T-helper 2 cell treated with Interferon-gamma antibody and Interleukin-4, amounts not matched to agents 5 μg/mL and 100 μg/mL, for 36 hours (primary cell): ENCODE measurements at places on chromosomes 1 and 21.
A peak's percentile ranks its signal among the peaks of the same experiment; 100 is the strongest.

DNA sequence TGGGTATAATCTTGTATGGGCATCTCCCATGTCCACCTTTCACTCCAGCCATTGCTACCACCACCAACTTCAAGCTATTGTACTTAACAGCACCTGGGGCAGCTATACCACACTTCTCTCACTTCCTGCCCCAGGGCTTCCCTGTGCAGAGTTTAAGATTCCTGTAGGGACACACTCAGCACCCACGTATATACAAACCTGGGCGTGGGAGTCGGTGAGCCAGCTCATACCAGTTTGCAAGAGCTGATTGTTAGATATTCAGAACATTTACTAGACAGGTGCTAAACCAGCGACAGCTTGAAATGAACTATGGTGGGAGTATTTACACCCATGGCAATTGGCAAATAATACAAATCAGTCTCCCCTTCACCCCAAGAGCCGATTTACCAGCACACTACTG, 114.8 kb upstream of the CSF3R start:
- no peak overlapping the region for H3K27ac ChIP-seq
- H3K4me1 ChIP-seq, result no peaks in the 10 kb centered on the region
- peaks cover 16% of the 10 kb centered on the region for H3K27me3 ChIP-seq
- no peak for DNase-seq
- H3K4me3 ChIP-seq, result no peak overlapping the region

DNA sequence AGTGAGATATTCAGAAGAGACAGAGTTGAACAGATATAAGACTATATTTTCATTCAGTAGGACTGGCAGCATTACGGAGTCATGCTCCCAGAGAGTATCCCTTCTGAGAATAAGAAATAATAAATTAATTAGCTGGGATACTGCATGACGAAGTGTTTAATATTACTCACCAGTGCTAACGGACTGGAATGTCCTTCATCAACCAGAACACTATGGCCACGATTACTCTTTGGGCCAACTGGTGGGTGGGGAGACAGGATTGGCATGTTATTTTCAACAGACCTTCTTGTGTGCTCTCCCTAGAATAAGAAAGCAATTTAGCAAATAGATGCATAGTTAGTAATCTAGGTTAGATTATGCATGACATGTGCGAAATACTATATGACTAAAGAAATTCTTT, 32.4 kb downstream of the ERICH3 start:
- H3K4me1 ChIP-seq, result no peaks in the 10 kb centered on the region
- no peaks in the 10 kb centered on the region for H3K27me3 ChIP-seq
- DNase-seq, result no peak
- H3K27ac ChIP-seq, result no peak overlapping the region
- H3K36me3 ChIP-seq, result no peaks in the 10 kb centered on the region

DNA sequence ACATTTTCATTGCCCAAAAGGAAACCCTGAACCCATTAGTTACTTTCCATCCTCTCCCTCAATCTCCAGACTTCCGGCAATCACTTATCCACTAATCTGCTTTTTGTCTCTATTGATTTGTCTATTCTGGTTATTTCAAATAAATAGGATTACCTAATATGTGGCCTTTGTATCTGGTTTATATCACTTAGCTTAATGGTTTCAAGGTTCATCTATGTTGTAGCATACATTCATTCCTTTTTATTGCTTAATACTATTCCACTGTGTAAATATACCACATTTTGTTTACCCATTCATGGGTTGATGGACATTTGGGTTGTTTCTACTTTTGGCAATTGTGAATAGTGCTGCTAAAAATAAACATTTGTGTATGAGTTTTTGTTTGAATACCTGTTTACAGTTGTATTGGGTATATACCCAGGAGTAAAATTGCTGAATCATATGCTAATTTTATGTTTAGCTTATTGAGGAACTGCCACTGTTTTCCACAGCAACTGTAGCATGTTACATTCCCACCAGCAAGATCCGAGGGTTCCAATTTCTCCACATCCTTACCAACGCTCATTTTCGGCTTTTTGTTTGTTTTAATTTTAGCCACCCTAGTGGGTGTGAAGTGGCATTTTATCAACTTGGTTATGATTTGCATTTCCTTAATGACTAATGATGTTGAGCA, 2.5 kb upstream of the SLC25A44 start:
- H3K36me3 ChIP-seq, result peaks cover 14% of the 10 kb centered on the region
- H3K4me1 ChIP-seq, result peaks cover 18% of the 10 kb centered on the region
- H3K27me3 ChIP-seq, result no peaks in the 10 kb centered on the region
- H3K27ac ChIP-seq, result no peak overlapping the region
- H3K4me3 ChIP-seq, result no peak overlapping the region

DNA sequence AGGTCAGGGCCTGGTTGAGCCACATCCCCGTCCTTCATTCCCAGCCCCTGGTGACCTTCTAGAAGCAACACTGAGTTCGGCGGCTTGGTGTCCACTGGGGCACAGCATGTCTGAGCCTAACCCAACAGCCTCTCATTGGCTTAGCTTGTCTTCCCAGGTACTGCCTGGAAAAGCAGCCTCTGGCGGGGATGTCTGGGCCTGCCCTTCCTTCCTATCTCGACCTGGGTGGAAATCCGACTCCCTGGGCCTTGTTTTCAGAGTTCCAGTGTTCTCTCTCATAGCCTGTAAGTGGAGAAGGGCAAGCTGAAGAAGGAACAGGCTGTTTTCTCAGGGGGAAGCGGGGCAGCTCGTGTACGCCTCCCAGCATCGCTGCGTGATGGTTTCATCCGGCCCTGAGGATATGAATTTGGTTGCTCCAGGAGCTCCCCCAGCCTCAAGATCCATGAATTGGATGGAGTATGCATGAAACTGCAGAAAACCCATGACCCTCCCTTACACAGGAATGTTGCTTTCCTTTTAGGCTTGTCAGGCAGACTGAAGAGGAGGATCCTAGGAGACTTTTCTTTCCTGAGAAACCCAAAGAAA, 116.5 kb upstream of the IRF2BP2 start:
- peaks cover 9% of the 10 kb centered on the region for H3K36me3 ChIP-seq
- no peak for DNase-seq
- H3K4me3 ChIP-seq, result peak overlapping the region; percentile 41
- H3K27ac ChIP-seq, result peak overlapping the region; percentile 95
- H3K27me3 ChIP-seq, result no peaks in the 10 kb centered on the region

- no peaks in the 10 kb centered on the region for H3K36me3 ChIP-seq
- H3K27ac ChIP-seq, result peak overlapping the region; percentile 77
- H3K27me3 ChIP-seq, result peaks cover 3% of the 10 kb centered on the region
- peaks cover 23% of the 10 kb centered on the region for H3K4me1 ChIP-seq
- peak overlapping the region; percentile 89 for H3K4me3 ChIP-seq
- peak; percentile 17 for DNase-seq
These were observed 457 bp downstream of the VAV3 start for GRCh38 chr1:107964336-107965109.

- no peak for DNase-seq
- peaks cover 16% of the 10 kb centered on the region for H3K4me1 ChIP-seq
- H3K36me3 ChIP-seq, result no peaks in the 10 kb centered on the region
- H3K27ac ChIP-seq, result no peak overlapping the region
These were observed 145.3 kb downstream of the S1PR1 start for GRCh38 chr1:101382135-101382534.

- DNase-seq, result no peak
- H3K27ac ChIP-seq, result no peak overlapping the region
- H3K4me1 ChIP-seq, result no peaks in the 10 kb centered on the region
These were observed 119.5 kb downstream of the NTMT2 start for GRCh38 chr1:170265234-170265633.

DNA sequence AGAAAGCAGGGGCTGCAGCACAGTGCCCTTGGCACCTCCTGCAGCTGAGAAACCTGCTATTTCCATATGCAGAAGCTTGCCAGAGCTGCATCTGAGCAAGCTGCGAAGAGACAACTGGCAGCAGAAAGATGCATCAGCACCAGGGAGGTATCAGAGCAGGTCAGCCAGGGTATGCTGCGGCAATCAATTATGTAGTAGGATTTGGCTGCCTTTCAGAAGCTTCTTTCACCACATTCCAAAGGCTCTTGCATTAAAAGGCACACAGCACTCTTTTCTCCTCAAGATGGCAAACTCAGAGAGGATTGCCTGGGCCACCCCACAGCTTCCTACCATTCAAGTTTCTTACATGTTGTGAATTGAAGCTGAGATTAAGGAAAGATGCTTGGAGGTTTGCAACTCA, 47.6 kb upstream of the RAP1A start:
- DNase-seq, result no peak
- H3K4me1 ChIP-seq, result peaks cover 12% of the 10 kb centered on the region
- H3K4me3 ChIP-seq, result no peak overlapping the region
- no peak overlapping the region for H3K27ac ChIP-seq
- no peaks in the 10 kb centered on the region for H3K27me3 ChIP-seq

- peaks cover 29% of the 10 kb centered on the region for H3K4me1 ChIP-seq
- no peak overlapping the region for H3K4me3 ChIP-seq
- H3K27ac ChIP-seq, result no peak overlapping the region
- H3K27me3 ChIP-seq, result peaks cover 84% of the 10 kb centered on the region
- DNase-seq, result no peak
These were observed 29.2 kb downstream of the MAN1C1 start for GRCh38 chr1:25645637-25646400.

DNA sequence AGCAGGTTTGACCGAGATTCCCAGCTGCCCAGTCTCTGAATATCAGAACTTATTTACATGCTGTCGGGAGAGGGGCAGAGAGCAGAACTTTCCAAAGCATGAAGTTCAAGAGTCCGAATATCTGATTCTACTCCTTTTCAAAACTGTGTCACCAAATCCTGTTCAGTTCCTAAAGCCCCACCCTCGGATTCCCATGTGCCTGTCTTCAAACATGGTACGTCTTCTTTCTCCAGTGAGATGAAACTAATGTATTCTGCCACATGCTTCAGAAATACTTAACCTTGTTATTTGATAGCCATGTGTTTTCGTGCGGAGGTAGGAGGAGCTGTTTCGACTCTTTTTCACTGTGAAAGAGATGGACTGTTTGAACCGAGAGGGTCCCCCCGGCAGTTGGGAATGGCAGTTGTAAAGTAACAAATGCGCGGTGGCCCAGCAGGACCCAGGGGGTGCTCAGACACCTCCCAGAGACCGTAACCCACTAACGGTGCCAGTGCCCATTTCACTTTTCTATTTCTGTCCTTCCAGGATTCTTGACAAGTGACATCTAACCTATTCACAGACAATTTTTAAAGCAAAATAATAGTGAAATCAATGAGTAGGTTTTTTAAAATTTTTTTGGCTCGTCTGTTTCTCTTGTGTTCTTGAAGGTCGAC, 67.2 kb downstream of the ZBTB18 start:
- H3K27me3 ChIP-seq, result no peaks in the 10 kb centered on the region
- H3K27ac ChIP-seq, result no peak overlapping the region
- no peaks in the 10 kb centered on the region for H3K4me1 ChIP-seq
- H3K36me3 ChIP-seq, result no peaks in the 10 kb centered on the region

- H3K4me1 ChIP-seq, result peaks cover 11% of the 10 kb centered on the region
- DNase-seq, result no peak
- H3K27ac ChIP-seq, result no peak overlapping the region
- H3K36me3 ChIP-seq, result peaks cover 31% of the 10 kb centered on the region
These were observed 27.7 kb downstream of the DESI2 start for GRCh38 chr1:244680667-244681066.

DNA sequence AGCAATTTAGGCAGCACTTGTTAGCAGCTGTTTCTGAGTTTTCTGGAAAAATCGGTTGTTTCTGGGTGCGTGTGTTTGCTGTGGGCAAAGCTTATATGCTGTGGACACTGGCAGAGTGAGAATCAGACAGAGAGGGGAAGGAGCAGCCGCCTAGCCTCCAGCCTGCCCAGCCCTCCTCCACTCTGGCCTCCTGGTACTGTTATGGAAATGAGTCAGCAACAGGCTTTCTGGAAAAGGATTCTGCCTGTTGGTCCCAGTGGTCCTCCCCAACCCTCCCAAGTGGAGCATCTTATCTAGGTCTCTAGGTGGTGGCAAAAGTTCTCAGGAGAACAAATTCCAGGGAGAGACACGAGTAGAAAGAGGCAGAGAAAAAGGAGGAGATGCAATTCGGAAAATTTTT, 42.2 kb upstream of the GOLT1A start:
- H3K36me3 ChIP-seq, result no peaks in the 10 kb centered on the region
- H3K27ac ChIP-seq, result no peak overlapping the region
- no peak for DNase-seq
- H3K4me1 ChIP-seq, result peaks cover 2% of the 10 kb centered on the region

GRCh38 chr1:166026555-166026954, 140.2 kb downstream of the FAM78B start:
- no peaks in the 10 kb centered on the region for H3K4me1 ChIP-seq
- no peak overlapping the region for H3K4me3 ChIP-seq

DNA sequence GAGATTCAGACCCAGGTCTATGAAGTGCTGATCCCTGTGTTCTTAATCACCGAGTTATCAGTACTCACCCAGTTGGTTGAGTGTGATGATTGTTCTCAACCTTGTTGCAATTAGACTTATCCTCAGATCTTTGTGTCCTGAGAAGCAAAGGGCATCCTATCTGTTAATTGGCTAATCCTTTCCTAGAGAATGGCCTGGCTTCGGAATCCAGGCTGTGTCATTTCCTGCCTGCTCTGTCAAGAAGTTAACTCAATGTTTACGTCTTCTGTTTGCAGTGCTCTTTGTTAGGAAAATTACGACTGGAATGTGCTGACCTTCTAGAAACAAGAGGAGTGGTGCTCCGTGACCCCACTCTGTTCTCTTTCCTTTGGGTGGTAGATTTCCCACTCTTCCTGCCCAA, 14.7 kb downstream of the GAS5 start:
- no peak overlapping the region for H3K4me3 ChIP-seq
- no peaks in the 10 kb centered on the region for H3K27me3 ChIP-seq
- no peak overlapping the region for H3K27ac ChIP-seq
- no peak for DNase-seq

DNA sequence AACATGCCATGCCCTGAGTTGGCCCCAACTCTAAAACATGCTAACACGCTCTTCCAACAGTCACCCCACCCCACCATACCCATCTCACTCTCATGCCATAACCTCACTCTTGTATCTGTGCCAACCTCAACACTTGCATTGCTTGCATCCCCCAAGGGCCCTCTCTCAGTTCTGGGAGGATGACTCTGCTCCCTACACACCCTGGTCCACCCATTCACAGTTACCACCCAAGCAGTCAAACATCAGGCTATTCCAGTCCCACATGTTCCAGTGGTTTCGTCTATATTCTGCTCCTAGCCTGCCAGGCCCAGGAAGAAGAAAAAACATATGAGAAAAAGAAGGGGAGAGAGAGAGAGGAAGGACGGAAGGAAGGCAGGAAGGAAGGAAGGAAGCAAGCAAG, 31.0 kb downstream of the GBP6 start:
- H3K4me1 ChIP-seq, result no peaks in the 10 kb centered on the region
- no peaks in the 10 kb centered on the region for H3K36me3 ChIP-seq
- peaks cover 4% of the 10 kb centered on the region for H3K27me3 ChIP-seq
- no peak overlapping the region for H3K27ac ChIP-seq
